ENCODE measurements at places on chromosomes 12 and 14.

- no peak for DNase-seq
Measured at GRCh38 chr12:26846416-26846815, 13.4 kb upstream of the ITPR2 start.

- DNase-seq: no peak
Measured at GRCh38 chr12:27076928-27077327, 5.5 kb downstream of the C12orf71 start.

DNA sequence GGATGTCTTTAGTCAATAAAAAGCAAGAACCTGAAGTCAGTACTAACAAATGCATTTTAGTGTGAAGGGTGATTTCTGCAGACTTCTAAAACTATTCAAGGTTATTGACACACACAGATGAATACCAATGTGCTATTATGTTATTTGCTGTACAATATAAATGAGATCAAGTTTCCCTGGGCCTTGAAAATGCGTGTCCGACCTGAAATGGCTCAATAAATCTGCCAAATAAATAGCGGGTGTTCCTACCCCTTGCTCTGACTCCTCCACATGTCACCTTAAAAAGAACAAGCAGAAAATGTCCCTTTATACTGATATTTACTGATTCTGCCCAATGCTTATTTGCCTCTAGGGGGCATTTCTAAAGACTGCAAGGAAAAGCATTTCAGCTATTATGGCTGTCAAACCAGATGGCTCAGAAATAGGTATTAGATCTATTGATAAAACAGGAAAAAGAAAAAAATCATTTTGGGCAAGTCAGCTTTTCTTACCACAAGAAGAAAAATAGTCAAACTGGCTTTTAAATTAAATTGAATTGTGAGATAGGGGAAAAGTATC lies 367.3 kb upstream of the KITLG start:
- DNase-seq: no peak

GRCh38 chr14:60235440-60235839 lies 13.6 kb upstream of the PPM1A start:
- no peak for DNase-seq

DNA sequence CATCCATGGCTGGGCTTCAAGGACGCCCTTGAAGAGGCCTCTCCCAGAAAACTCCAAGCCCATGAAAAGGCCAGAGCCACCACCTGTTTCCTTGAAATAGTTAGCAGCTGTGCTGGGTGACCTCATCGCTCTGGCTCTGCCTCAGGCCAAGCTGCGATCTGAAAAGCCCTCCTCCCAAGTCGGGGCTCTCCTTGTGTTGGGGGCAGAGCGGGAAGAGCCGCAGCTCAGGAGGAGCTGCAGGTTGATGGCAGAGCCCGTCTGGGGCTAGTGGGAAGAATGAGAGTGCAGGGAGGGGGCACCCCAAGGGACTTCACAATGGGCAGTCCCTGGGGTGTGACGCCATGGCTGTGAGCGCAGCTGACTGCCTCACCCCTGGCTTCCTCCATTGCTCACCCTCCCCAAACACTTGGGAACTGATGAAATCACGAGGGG lies 50.0 kb upstream of the STON2 start:
- DNase-seq: no peak

- no peak for DNase-seq
Measured at GRCh38 chr14:90489916-90490719, 93.3 kb downstream of the CALM1 start.

DNA sequence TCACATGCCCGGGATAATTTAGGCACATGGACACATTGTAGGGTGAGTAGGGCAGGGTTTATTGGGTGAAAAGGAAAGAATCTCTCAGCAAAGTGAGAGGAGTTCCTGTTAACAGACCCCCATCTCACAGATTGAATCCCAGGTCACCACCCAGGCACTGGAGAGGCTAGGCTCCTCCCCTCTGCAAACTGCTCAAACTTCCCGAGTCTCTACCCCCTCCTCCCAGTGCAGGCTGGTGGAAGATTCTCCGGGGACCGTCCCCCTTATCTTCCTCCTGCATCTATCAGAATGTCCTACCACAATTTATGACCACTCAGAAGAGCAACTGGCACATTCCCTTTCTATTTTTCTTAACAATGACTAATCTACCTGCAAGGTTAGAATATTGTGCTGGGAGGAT lies 126.0 kb downstream of the NTF3 start:
- DNase-seq: no peak

GRCh38 chr14:26382901-26383685 lies 214.7 kb downstream of the NOVA1 start:
- no peak for DNase-seq

- DNase-seq: peak; percentile 39
Measured at GRCh38 chr12:56629459-56630179, 507 bp downstream of the BAZ2A start.

- DNase-seq: no peak
Measured at GRCh38 chr14:85333841-85334240, 196.1 kb upstream of the FLRT2 start.

DNA sequence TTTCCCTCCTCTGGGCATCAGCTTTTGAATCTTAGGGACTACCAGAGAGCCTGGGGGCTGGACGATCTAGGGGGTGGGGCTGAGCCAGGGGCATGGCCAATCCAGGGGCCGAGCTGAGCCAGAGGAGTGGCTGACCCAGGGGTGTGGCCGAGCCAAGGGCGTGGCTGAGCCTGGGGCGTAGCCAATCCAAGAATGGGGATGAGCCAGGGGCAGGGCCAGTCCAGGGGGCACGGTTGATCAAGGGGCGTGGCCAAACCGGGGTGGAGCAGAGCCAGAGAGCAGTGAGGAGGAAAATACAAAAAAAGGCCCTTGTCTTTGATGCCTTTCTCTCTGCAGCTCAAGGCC lies 219.3 kb upstream of the NOS1 start:
- peak; percentile 16 for DNase-seq

- no peak for DNase-seq
Measured at GRCh38 chr12:101957252-101957959, 80.0 kb downstream of the DRAM1 start.

DNA sequence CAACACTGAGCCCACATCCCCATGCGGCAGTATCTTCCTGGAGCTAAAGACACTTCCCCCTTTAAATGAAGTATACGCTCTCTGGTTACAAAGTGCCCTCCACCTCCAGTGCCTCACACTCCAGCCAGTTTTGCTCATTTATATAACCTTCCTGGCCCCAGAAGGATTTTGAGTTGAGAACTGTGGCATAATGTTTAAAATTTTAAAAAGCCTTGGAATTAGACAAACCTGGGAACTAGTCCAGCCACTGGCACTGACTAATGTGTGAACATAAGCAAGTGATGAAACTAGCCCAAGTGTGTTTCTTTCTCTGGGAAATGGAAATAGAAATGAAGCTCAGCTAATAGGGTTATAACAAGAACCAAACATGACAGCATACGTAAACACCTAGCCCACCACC lies 723.7 kb upstream of the USP15 start:
- DNase-seq: no peak

GRCh38 chr12:1324910-1325309 lies 269.5 kb downstream of the FBXL14 start:
- no peak for DNase-seq

GRCh38 chr12:49910331-49911212 lies 6.9 kb upstream of the FAIM2 start:
- no peak for DNase-seq

DNA sequence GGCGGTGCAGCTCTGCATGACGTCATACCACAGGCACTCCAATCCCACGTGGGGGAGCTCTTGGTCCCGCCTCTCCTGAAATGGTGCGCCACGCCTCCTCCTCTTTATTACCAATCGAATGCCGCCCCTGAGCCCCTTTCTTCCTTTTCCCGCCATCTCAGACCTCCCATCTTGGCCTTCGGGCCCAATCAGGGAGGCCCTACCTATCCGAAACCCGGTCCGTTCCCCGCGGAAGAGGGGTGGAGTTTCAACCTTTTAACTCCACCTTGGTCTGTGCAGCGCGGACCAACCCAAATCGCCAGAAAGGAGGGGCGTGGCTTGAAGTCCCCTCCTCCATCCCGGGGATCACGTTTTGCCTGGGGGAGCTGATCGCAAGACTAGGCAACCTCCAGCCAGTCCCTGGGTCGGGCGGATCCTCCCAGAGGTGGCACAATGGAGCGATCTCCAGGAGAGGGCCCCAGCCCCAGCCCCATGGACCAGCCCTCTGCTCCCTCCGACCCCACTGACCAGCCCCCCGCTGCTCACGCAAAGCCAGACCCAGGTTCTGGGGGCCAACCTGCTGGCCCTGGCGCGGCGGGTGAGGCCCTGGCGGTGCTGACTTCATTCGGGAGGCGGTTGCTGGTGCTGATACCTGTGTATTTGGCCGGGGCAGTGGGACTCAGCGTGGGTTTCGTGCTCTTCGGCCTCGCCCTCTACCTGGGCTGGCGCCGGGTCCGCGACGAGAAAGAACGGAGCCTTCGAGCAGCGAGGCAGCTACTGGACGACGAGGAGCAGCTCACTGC lies at the start of gene ESYT1:
ESYT1 (plus strand) TSS at position 380 of the 782 bp plus-strand sequence; CDS start at position 433, 53 bp downstream.
- DNase-seq: peak; percentile 99

DNA sequence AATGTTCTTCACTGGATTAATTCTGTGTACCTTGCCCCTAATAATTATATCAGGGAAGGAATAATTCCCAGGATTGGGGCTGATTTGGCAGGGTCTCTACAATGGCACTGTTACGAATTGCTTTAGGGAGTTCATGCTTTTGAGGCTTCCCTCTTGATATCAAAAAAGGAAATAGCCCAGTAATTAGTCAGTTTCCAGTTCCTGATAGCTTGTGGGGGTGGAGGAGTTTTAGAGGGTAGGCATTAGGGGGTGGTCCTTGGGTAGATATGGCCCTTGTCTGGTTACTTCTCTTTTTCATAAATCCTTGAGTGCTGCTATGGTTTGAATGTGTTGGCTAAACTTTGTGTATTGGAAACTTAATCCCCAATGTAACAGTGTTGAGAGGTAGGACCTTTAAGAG lies 6.1 kb upstream of the SRSF5 start:
- no peak for DNase-seq

GRCh38 chr12:116150452-116150851 lies 127.0 kb downstream of the MED13L start:
- DNase-seq: no peak

DNA sequence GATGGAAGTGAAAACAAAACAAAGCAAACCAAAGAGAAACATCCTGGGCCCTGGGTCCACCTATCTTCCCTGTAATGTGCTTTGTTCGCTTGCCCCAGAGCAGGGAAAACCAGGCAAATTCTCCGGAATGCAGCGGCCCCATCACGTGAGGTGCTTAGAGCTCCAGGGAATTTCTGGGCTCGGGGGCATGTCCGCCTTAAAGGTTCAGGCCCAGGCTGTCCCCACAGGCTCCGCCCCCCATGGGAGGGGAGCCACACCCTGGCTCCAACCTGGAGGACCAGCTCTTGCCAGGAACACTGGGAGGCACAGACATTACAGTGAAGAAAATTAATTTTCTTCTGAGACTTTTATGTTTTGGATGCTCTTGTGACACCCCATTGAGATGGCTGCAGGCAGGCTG lies 69.9 kb downstream of the RBM19 start:
- no peak for DNase-seq

DNA sequence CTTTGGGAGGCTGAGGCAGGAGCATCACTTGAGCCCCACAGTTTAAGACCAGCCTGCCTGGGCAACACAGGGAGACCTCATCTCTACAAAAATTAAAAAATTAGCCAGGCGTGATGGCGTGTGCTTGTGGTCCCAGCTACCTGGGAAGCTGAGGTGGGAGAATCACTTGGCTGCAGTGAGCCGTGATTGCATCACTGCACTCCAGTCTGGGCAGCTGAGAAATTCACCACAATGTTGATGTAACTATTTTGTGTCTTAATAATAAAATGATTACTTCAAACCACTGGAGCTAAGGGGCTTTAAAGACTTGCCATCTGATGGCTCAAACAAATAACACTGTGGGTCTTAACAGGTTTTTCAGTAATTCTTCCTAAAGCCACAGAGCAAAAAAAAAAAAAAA lies 10.8 kb downstream of the ERH start:
- DNase-seq: no peak

GRCh38 chr14:23425169-23425568 lies 10.3 kb downstream of the MYH7 start:
- DNase-seq: no peak

DNA sequence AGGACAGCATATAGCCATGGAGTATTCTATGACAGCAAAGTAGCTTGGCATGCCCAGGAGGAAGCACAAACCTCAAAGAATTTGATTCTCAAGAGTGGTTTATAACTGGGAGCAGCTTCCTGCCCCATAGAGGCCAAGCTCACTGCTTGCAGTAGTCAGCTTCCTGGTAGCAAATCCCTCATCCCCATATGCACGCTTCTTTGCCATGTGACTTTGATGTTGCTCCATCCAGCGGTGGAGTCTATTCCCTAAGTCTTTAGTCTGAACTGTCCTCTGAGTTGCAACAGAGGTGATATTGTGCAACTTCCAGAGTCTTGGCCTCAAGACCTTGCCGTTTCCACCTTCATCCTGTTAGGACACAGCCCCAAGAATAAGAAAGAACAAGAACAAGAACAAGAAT lies 996.8 kb upstream of the TMEM132C start:
- DNase-seq: peak; percentile 12

DNA sequence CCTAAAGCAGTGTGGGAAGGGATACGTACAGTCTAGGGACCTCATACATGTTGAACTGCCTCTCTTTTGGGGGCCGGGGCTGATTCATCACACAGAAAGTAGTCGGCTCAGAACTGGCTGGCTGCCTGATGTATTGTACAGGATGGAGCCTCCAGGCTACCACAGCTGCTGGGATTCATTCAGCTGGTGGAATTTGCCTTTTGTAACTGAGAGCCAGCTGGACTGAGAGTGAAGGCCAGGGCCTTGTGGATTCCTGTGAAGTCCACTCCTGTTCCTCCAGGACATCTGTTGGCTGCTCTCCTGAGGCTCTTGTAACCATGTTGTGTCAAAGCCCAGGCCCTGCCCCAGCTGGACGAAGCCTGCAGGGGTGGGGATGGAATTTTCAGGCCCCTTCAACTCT lies 116.3 kb upstream of the PRICKLE1 start:
- peak; percentile 45 for DNase-seq

- DNase-seq: no peak
Measured at GRCh38 chr12:25553098-25553497, at the start of gene LMNTD1. TSS of gene LMNTD1 (minus strand) at chr12:25553283. CDS start at chr12:25552959, 324 bp downstream.

DNA sequence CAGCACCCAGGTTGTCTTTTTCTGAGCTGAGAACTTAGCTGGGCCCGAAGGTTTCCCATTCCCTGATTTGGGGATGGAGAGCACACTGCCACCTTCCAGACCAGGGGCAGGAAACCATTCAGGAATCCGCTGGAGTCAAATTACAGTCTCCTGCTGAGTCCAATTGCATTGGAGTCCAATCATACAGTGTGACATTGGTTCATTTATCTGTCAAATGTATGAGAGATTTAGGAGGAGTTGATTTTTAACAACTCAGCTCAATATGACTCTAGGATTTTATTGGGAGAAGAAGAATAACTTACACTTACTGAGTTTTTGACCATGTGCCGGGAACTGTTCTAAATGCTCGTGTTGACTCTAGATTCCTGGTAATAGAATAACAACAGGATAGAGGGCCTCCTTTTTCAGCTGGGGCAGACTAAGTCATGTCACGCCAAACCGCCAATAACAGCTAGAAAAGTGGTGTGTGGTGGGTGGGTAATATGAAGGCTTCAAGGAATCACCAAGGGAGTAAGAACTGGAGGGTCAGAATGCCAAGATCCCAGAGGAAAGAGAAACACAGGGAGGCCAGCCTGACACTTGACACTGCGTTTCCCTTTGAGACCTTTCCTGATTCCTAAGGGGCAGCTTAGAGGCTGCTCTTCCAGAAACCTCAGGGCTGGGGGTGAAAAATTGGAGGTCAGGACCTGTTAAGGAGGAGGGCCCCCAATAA lies 11.5 kb downstream of the SYNDIG1L start:
- no peak for DNase-seq

Measured in transverse colon (tissue), 4 donors.